ENCODE measurements at places on chromosomes 1 and 21. TPM values are rescaled to one million over a fixed set of nuclear protein-coding genes. Genes with fewer than 3 reads are reported as not detected.

- DNase-seq: no peak
Measured at GRCh38 chr1:205500240-205501233, 3.9 kb upstream of the CDK18 start.

VTCN1 gene
- 16.7 TPM for polyA plus RNA-seq

CNR2 gene
- 0.12 TPM for polyA plus RNA-seq

DNA sequence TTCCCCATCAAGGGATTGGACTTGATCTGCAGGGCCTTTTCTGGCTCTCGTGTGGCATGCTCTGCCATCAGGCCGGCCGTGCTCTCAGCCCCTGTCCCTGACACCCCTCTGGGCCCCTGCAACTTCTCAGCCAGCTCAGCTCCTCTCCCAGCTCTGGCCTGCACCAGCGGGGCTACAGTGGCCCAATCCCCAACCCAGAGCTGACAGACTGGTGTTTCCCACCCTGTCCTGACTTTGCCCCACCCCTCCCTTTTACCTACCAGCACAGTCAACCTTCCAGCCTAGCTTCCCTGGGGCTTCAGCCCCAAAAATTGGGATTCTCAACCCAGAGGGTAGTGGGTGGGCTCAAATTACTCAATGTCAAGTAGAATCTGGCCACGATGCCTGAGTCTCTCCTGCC lies 149.3 kb downstream of the SYF2 start:
- DNase-seq: no peak

GRCh38 chr1:182122256-182122912 lies 60.9 kb upstream of the ZNF648 start:
- no peak for DNase-seq

GRCh38 chr21:42474043-42474831 lies 21.8 kb downstream of the RSPH1 start:
- no peak for DNase-seq

- no peak for DNase-seq
Measured at GRCh38 chr1:183390561-183390960, 27.6 kb downstream of the NMNAT2 start.

ZSCAN20 gene
- 5.6 TPM for polyA plus RNA-seq

- DNase-seq: no peak
Measured at GRCh38 chr1:43705982-43706597, 1.2 kb upstream of the ST3GAL3 start.

DNA sequence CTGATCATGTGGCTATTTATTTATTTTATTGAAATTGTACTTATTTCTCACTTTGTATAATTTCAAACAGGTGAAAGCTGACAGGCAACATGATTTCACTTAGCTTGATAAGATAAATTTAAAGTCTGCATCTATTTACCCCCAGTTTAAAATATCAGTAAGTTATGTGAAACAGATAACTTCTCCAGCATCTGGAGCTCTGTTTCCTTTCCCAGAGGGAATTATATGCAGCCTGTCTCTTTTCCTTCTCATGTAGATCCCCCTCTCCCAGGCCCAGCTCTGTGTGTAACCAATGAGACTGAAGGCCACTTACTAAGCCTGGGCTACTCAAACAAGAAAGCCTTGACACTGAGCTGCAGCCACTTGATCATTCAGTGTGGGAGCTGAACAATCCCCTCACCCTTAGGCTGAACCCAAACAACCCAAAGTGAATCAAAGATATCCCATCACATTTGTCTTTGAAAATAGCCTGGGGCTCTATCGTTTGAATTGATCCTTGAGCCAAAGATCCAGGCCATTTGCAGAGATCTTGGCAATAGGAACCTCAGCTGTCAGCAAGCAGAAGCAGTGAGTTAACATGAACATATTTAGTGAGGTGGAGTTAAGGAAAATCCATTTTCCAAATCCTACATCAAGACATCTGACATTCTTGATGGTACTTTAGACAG lies 383.9 kb downstream of the TGFB2 start:
- no peak for DNase-seq

MPL gene
- 0.42 TPM for polyA plus RNA-seq

Data from renal pelvis (tissue), 12 donors.